ENCODE measurements at places on chromosomes 3 and 15.

GRCh38 chr3:193701953-193702635, 109.1 kb downstream of the OPA1 start:
- H3K4me1 ChIP-seq = no peaks in the 10 kb centered on the region
- H3K4me3 ChIP-seq = no peak overlapping the region
- H3K36me3 ChIP-seq = no peaks in the 10 kb centered on the region
- no peak overlapping the region for H3K27ac ChIP-seq

DNA sequence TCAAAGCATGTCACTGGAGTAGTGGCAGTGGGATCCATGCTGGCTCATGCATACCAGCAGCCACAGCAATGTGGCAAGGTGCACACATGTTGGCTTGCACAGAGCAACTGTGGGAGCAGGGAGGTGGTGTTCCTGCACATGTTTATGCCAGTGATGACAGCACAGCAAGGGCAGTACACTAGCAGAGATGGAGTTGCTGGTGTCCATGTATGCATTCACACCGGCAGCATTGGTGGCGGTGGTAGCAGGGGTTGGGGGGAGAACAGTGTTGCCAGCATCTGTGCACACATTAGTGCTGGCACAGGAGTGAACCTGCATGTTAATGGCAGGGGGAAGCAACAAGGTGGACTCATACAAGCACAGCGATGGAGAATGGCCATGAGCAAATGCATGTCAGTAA, 202.0 kb upstream of the KCNMB2 start:
- H3K4me1 ChIP-seq = no peaks in the 10 kb centered on the region
- no peaks in the 10 kb centered on the region for H3K36me3 ChIP-seq
- no peaks in the 10 kb centered on the region for H3K27me3 ChIP-seq
- H3K4me3 ChIP-seq = no peak overlapping the region

DNA sequence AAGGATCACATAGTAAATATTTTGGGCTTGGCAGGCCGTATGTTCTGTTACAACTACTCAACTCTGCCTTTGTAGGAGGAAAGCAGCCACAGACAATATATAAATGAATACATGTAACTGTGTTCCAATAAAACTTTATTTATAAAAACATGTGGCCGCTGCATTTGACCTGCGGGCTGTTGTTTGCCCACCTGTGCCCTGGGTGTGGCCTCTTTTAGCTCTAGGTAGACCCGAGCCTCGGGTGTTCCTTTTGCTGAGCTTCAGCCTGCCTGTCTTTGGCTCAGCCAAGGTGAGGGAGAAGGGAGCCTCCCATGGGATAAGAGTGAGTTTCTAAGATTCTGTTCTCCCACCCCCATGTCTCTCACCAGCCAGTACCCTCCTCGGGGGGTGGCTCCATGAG, 5.6 kb downstream of the FAM3D start:
- H3K36me3 ChIP-seq = no peaks in the 10 kb centered on the region
- no peak overlapping the region for H3K27ac ChIP-seq
- DNase-seq = no peak
- H3K4me1 ChIP-seq = peaks cover 8% of the 10 kb centered on the region
- H3K27me3 ChIP-seq = no peaks in the 10 kb centered on the region

GRCh38 chr3:115698851-115699591, 75.7 kb downstream of the GAP43 start:
- H3K27ac ChIP-seq = no peak overlapping the region
- no peaks in the 10 kb centered on the region for H3K36me3 ChIP-seq
- no peak for DNase-seq
- H3K27me3 ChIP-seq = no peaks in the 10 kb centered on the region
- H3K4me3 ChIP-seq = no peak overlapping the region

DNA sequence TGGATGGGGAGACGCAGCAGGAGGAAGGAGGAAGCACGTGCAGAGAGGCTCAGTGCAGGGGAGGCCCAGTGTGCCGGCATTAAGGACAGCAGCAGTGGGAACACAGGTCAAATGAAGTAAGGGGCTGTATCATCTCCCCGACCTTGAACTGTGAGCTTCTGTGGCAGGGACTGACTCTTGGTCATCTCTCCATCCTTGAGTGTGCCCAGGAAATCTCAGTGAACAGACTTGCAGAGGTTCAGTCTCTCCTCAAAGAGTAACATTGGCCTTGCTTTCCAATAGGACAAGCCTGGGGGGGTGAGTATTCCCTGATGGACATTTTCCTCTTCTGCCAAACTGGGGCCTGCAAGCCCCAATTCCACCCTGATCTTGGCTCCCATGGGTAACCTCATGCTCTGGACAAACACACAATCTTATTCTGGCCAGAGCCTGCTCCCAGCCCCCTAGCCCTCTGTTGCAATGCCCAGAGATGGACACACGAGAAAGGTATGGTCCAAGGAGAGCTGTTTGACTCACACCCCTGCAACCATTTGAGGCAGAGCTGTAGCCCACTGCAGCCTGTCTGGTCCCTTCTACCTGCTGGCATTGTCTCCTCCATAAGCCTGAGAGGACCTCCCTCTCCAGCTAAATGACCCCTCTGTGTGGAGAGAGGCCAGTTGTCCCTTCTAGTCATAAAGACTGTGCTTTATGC, 50.9 kb downstream of the TLE3 start:
- DNase-seq = no peak
- H3K27ac ChIP-seq = no peak overlapping the region
- H3K4me3 ChIP-seq = no peak overlapping the region
- no peaks in the 10 kb centered on the region for H3K27me3 ChIP-seq
- peaks cover 10% of the 10 kb centered on the region for H3K36me3 ChIP-seq

GRCh38 chr15:95394186-95395067, 936.1 kb upstream of the NR2F2 start:
- no peaks in the 10 kb centered on the region for H3K36me3 ChIP-seq
- H3K27me3 ChIP-seq = no peaks in the 10 kb centered on the region

DNA sequence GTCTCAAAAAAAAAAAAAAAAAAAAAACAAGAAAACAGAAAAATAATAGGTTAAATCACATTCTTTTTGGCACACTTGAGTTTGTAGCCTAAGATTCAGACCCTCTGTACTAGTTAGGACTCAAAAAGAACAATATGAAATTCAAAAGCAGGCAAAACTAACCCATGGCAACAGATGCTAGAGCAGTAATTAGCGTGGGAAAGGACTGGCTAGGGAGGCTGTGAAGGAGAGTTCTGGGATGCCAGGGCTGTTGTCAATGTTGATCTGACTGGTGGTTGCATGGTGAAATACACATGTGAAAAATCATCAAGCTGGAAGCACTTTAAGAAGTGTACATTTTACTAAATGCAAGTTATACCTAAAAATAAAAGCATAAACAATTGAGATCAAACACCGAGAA, 35.6 kb downstream of the KLHL6 start:
- H3K4me1 ChIP-seq = no peaks in the 10 kb centered on the region
- no peak overlapping the region for H3K27ac ChIP-seq
- no peaks in the 10 kb centered on the region for H3K27me3 ChIP-seq
- DNase-seq = no peak
- H3K36me3 ChIP-seq = no peaks in the 10 kb centered on the region
- H3K4me3 ChIP-seq = no peak overlapping the region

GRCh38 chr15:48031466-48031865, 89.3 kb upstream of the SLC24A5 start:
- no peak overlapping the region for H3K27ac ChIP-seq
- H3K4me3 ChIP-seq = no peak overlapping the region
- no peaks in the 10 kb centered on the region for H3K27me3 ChIP-seq

DNA sequence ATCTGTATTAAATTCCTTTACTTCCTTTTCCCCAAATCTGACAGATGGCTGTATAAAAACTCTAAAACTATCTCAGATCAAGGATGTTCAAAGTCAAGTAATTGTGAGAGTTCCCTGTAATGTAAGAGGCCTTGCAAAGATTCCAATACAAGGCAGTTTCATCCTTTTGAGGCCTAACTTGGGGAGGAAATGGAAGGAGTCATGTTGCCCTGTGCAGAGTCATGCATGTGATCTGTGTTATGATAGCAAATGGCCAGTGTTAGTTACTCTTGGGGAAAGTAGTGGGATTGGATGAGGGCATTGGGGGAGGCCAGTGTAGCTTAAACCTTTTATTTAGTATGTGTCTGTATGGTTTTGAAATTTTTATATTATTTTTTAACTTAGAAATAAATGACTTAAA, 23.7 kb upstream of the FBXL22 start:
- DNase-seq = no peak
- H3K4me3 ChIP-seq = no peak overlapping the region
- no peaks in the 10 kb centered on the region for H3K27me3 ChIP-seq
- H3K27ac ChIP-seq = no peak overlapping the region

DNA sequence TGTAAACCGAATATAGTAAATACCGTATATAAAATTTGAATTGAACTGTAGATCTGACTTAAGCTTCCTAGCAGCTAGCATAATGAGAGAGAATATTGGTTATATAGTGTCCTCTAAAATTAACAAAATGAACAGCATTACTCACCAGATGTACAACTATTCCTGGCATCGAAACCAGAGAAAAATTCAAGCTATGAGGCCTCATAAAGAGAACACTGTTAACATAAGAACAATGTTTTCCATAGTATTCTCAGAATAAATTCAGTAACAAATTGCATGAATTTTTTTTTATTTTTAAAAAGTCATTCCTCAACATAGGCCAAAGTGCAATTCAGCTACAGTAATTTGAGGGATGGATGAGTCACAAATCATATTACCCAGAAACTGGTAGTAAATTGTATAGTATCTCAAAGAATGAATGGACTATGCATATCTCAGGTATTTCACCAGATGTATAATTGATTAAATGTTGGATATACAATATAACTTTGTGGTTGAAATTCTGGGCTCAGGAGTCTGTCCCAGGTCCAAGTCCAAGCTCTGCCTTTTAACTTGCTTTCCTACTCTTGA, 5.0 kb downstream of the TMEM207 start:
- no peaks in the 10 kb centered on the region for H3K36me3 ChIP-seq
- H3K27me3 ChIP-seq = no peaks in the 10 kb centered on the region
- no peak for DNase-seq
- H3K4me3 ChIP-seq = no peak overlapping the region
